ENCODE measurements at places on chromosomes 6 and 20. TPM values are rescaled to one million over a fixed set of nuclear protein-coding genes. Genes with fewer than 3 reads are reported as not detected.

- peak; percentile 52 for DNase-seq
Observed at GRCh38 chr20:59006864-59007664, at the start of gene CTSZ. CTSZ (minus strand) TSS chr20:59007254; CDS start chr20:59007128, 126 bp downstream.

DNA sequence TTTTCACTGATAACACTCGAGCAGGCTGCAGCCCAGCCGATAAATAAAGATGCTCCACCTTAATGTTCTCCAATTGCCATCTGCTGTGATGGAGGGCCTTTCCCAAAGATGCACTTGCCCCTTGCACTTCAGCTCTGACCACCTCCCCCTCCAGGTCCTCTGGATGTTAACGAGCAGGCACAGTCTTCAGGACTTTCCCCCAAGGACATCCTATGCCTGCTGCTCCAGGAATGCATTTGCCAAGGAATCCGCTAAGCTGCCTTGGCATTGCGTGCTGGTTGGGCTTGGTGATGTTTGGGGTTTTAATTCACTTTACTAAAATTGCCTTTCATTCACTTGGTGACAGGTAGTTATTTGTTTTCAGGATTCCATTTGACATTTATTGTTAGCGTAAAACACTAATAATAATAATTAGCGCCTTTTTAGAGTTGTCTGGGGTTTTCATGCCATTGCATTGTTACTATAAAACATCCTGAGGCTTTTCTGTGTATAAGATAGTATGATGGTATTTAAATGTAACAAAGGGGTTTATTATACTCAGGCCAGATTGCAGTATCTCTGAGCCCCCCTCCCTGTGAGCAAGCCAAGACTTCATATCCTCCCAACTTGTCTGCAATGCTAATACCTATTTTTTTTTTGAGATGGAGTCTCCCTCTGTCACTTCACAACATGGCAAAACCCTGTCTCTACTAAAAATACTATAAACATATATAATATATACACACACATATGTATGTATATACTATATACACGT, 66.7 kb upstream of the TSHZ2 start:
- DNase-seq: no peak

DNA sequence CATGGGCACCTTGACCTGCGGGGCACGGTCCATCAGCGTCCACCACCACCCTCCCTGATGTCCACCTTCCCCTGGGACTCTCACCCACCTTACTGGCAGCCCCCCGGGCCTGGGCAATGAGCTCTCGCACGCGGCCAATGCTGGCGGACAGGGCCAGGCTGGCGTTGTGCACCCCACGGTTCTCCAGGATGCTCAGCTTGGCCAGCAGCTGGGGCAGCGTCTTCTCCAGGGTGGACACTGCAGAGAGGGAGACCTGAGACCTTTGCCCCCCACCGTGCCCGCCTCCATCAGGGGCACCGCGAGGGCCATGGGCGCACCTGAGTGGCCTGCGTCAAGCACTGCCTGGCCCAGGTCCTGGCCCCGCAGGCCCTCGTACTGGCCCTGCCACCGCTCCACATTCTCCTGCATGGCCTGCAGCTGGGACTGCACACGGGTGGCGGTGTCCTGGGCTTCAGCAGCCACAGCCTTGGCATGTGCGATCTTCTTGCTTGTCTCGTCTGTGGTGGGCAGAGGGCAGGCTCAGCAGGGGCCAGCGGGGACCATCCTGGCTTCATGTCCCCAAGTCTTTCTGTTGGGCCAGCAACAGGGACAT, 12.0 kb downstream of the ADRM1 start:
- no peak for DNase-seq

GRCh38 chr6:53828215-53828614, 33.4 kb downstream of the LRRC1 start:
- DNase-seq: no peak

- no peak for DNase-seq
Observed at GRCh38 chr20:52332649-52333250, 141.2 kb upstream of the ZFP64 start.

DNA sequence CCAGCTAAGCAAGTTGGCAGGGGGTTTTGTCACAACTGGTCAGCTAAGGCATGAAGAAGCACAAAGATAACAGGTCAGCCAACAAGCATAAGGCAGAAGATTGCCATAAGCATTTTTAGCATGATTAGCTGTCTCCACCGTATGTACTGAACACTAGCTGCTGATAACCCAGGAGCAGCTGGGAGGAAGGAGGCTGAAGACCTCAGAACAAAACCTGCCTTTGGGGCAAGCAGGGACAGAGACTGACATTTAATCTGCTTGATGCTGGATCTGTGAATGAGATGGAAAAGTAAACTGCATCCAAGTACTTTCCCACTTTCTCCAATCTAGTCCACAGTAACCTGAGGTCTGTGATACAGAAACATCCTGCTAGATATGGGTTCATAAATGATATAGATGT, 353.0 kb upstream of the MAP3K7 start:
- no peak for DNase-seq

DNA sequence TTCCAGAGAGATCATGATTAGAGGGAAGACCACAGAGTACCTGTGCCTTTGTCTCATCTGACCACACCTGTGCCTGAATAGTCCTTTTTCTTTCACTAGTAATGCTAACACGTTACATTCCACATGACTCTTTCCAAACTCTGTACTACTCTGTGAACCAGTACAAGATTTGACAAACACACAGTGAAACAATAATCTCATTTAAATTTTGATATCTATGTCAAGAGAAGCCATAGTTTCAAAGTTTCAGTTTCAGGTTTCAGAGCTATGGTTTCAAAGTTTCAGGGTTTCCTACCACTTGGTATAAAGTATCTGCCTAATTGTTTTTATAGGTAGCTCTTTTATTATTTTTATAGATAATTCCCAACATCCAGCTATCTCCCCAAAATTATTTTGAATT, 62.0 kb upstream of the PHACTR2 start:
- DNase-seq: no peak

DNA sequence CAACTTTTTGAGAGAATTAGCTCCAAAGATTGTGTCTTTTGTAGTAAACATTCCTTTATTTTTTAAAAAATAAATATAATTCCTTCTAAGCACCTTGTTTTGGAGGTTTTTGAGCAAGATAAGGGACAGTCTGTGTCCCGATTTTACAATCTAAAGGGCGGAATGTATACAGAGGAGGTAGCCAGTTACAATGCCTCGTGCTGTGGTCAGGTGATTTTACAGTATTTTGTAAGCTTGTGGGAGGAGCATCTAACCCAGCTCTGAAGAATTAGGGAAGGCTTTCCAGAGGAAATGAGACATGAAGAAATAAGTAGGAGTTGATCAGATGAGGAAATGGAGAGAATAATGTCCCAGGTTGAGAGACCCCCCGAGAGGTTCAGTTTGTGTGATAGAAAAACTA, 1.3 kb downstream of the HINT3 start:
- peak; percentile 47 for DNase-seq

DNA sequence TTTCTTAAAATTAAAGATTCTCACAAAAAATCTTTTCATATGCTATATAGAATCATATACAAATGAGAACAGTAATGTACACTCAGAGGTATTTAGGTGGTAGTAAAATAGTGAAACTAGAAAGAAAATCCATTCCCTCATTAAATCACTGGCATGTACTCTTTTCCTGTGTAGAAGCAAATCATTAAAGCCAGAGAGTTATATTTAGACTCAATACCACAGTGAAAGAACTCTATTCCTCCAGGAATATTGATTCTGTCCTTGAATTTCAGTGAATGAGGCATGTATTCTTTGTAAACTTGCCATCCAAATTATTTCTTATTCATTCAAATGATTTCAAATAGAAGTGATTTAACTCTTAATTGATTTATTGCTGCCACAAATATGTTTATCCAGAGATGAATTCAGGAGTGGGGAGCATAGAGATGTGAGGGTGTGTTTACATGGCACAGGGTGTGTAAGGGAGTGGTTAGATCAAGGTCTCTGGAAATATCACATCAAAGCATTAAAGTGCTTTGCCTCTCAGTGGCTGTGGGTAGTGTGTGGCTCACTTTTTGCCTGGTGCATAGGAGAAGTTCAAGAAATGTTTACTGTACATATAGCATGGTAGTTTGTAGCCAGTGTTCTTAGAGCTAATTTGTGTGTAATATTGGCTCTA, 141.2 kb downstream of the FAM83B start:
- DNase-seq: no peak

DNA sequence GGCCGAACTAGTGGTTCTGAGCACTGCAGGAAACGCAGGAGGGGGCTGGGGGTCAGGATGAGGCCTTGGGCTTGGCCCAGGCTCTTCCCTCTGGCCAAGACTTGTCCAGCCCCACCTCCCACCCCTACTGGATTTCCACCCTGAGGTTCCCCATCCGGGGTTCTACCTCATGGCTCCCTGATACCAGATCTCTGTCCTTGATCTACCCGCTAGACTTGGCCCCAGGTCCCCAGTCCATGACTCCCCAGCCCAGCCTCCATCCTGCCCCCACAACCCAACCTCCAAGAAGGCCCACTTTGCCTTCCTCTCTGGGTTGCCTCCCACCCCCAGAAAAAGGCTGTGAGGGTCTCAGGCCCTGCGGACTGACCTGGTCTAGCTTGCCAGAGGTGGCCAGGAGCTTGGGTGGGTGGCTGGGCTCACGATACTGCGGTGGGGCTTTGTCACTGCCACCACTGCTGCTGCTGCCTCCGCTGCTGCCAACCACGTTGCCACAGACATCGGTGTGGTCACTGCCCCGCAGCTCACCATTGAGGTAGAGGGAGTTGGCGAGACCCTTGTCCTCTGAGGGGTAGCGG, 6.8 kb upstream of the FASTKD5 start:
- no peak for DNase-seq

DNA sequence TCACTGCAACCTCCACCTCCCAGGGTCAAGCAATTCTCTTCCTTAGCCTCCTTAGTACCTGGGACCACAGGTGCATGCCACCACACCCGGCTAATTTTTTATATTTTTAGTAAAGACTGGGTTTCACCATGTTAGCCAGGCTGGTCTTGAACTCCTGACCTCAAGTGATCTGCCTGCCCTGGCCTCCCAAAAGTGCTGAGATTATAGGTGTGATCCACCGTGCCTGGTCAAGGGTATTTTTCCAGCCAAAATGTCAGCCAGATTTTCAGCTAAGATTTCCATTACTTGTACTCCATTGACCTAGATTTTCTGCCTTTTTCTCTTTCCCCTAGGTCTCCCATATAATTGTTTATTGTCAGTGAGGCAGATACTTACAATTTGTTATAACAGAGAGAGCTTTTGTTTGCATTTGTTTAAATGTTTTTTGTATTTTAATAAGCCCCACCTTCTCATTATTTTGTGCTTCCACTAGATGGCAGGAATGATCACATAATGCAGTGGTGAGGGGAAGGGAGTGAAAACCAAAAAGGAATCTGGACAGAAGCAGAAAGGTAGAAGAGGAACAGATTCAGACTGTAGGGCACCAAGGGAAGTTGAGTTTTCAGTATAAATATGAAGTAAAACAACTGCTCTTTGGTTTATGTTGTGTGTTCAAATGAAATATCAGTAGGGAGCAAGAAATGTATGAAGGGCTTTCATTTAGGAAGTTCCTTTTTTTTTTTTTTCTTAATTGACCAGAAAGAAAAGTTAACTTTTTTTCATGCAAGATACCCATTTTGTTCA, 29.7 kb downstream of the RPF2 start:
- DNase-seq: no peak

DNA sequence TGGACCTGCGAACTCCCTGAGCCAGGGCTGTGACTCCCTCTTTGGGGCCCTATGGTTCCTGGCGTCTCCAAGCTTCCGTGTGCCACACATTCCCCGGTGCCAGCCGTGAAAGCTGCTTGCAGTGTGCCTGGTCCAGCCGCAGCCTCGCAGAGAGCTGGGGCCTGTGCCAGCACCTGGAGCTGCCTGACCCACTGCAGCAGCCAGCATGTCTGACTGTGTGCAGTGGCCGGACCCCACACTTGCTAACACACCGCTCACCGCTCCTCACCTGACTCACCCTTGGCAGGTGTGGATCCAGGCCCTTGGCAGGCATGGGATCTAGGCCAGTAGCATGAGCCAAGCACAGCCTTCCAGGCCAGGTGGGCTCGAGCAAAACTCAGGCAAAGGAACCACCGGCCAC, 227.5 kb downstream of the OTOR start:
- no peak for DNase-seq

- no peak for DNase-seq
Observed at GRCh38 chr6:152124429-152125074, 317.1 kb downstream of the ESR1 start.

DNA sequence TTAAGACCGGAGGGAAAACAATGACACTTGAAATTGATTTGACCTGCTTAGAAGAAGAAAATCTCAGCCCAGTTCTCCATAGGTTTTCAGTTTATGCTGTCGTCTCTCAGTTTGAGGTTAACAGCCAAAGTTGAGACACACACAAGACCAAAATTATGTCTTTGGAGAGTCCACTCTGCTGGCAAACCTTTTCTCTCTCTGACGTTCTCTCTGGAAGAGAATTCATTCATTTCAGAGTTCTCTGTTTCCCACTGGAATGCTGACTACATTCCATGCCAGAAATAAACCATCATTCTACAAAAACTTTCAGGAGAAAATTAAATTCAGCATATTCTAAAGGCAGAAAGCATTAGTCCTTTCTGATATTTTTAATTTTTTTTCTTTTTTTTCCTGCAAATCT, 155.2 kb downstream of the TFAP2A start:
- no peak for DNase-seq

DNA sequence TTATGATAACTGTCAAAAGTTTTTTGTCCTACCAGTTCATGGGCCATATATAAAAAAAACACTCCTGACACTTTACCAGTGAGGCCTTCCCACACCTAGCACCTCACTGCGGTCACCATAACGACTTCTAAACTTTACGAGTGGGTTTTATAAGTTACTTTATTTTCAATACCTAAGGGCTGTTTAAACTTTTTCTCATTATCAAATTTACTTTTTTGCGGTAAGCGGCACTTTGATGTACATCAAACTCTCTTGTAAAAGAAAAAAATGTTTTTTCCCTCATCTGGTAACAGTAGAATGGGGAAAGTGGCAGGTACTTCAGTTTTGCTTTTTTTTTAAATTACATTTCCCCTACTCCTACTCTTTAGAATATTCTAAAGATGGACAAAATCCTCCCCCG, 36.2 kb downstream of the FYN start:
- no peak for DNase-seq

DNA sequence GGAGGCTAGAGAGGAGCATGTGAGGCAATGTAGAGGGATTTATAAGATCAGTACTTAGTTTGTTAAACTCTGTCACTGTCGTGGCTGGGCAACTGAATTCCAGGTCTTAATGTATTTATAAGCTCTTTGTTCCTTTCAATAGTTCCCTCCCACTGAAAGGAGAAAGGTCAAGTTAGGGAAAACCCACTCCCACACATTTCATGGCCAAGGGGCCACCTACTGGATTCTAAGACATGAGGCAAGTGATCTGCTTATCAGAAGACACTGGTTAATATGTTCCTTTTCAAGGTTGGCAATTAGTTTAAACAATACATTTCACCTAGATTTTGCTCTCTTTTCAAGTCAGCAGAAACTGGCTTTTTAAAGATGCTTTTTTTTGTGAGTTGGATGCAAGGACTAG, 5.4 kb upstream of the GSTA5 start:
- DNase-seq: no peak

Gene EEF1A2
- total RNA-seq: 23.1 TPM

Gene CD109
- 30.7 TPM for total RNA-seq

Gene CCN6
- total RNA-seq: not detected

Gene TFAP2D
- total RNA-seq: not detected

Gene WFDC10B
- total RNA-seq: not detected

Gene PKIB
- not detected for total RNA-seq

All from body of pancreas (tissue), 4 donors.